H7 (cell line): ENCODE measurements at places on chromosomes 2 and 18.
A peak's percentile ranks its signal among the peaks of the same experiment; 100 is the strongest.

GRCh38 chr2:62895632-62896009, 155.0 kb upstream of the OTX1 start:
- DNase-seq, result no peak

- DNase-seq, result no peak
These were observed 431.8 kb upstream of the SPHKAP start for GRCh38 chr2:228613133-228613850.

DNA sequence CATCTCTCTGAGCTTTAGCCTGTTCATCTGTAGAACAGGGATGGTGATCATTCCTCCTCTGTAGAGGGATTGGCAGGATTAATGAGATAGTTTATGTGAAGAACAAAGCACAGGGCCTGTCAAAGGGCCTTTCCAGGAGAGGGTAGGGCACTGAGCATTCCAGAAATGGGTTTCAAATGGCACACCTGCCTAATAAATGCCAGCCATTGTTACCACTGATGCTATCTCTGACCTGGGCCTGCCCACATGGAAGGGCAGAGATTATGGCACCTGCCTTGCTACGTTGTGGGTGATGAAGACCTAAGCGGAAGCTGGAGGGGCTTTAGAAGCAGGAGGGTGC, 31.0 kb upstream of the GMPPA start:
- no peak for DNase-seq

DNA sequence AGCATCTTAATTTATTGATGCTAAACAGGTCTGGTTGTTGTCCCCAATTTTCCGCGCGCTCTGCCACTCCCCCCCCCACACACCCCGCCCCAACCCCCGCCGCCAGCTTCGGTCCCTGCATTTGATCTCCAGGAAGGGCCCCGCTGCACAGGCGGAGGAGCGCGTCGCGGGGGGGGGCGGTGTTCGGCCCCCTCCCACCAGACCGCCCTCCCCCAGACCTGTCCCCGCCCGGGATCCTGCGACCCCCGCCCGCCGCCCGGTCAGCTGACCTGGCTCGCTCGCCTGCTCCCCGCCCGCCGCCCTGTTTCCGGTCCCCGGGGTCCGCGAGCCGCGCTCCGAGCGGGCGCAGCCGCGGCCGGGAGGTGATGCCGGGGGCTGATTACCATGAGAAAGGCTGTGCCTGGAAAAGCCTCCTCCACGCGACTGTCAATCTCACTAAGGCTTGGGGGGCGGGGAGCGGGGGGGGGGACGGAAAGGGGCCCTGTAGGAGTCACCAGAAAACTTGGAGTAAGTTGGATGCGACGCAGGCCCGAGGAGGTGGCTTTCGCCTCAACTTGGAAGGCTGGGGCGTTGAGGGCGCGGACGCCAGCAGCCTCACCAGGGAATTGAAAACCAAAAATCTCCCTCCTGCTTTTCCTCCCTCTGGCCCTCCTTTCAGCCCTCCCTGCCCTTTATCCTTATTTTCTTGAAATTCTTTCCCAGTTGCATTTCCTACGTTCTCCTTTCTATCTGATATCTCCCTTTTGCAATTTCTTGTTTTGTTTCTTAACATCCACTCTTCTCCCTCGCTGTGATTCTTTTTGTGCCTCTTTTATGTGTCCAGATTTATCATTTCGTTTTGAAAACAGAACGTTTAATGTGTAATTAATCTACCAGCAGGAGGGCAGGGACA, 4.4 kb upstream of the ZEB2 start:
- peak; percentile 88 for DNase-seq

DNA sequence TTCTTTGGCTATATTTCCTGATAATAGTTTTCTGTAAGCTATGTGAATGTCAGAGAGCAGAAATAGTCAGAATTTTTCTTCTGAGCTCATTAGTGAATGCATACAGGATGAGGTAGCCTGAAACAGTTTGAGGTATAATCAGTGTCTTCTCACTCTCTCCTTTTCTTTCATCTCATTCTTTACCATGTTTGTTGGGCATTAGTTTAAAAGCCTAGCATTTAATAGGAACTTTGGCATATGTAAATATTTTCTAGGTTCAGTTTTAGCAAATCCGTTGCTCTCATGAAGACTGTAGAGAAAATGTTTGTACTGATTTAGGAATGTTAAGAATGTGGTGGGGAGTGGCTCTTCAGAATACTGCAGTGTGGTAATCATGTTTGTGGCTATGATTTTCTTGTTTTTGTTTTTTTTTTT, 119.4 kb downstream of the PARD3B start:
- no peak for DNase-seq

- DNase-seq, result peak; percentile 56
These were observed 8.6 kb upstream of the GPR55 start for GRCh38 chr2:230933521-230934180.

GRCh38 chr2:2456721-2457120, 125.6 kb upstream of the MYT1L start:
- no peak for DNase-seq

DNA sequence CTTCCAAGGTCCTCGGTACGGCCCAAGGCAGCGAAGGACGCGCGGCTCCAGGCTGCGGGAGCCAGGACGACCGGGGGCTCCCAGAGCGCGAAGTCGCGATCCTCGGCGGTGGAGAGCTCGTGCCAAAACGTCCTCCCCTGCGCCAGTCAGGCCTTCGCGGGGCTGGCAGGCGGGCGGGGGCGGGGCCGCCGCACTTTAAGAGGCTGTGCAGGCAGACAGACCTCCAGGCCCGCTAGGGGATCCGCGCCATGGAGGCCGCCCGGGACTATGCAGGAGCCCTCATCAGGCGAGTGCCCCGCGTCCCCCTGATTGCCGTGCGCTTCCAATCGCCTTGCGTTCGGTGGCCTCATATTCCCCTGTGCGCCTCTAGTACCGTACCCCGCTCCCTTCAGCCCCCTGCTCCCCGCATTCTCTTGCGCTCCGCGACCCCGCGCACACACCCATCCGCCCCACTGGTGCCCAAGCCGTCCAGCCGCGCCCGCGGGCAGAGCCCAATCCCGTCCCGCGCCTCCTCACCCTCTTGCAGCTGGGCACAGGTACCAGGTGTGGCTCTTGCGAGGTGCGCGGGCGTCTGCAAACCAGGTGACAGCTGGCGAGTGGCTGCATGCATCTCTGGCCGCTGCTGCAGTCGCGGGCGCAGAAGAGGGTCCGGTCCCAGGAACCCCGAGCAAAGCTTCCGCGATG, at the start of gene CIDEA:
TSS of gene CIDEA (plus strand) at position 226 of the 684 bp plus-strand sequence. CDS start at position 249, 23 bp downstream.
- peak; percentile 91 for DNase-seq

DNA sequence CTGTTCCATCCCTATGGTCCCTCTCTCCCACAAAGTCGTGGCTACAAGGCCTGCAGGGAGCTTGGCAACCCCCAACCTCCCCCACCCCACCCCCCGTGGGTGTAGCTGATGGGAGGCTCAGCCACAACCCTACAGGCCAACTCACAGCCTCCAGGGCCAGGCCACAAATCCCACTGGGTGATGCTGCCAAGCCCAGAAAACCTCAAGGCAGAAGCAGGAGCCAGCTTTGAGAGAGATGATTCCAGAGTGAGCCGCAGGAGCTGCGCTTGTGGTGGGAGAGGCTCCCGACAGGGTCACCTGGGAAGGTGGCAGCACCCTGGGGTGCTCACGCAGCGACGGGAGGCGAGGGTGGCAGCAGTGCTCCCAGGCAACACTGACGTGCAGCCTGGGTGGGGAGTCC, 44.8 kb downstream of the ADCY3 start:
- no peak for DNase-seq

DNA sequence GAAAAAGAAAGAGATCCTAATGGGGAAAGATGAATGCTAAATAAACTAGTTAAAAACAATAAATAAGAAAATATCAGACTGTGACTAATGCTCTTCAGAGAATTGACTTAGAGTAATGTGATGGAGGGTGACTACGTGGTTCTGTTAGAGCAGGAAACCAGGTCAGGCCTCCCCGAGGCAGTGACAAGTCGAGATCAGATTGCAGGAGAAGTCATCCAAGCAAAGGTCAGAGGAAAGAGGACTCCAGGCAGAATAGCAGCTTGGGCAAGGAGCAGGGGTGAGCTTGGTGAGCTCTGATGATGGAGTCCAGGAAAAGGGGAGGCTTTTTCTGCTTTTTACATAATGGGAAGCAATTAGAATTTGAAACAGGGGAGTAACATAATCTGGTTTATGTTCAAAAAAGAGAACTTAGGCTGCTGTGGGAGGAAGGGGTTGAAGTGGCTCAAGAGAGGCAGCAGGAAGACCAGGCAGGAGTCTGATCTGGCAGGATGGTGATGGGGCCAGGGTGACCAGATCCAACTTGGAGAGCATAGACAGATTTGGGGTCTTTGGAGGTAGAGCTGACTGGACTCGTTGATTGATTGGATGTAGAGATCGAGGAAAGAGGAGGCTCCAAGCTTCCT, 27.3 kb upstream of the ITGB6 start:
- no peak for DNase-seq

DNA sequence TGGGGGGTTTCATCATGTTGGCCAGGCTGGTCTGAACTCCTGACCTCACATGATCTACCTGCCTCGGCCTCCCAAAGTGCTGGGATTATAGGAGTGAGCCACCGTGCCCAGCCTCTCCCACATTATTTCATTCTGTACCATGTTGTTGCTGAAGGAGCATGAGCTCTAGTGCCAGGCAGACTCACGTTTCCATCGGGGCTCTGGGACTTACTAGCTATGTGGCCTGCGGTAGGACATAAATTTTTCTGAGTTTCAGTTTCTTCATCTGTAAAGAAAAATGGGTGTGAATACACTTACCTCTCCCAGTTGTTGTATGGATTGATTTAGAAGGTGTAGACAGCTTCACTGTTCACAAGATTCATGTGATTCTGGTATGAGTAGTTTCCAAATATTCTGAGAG, 30.8 kb upstream of the CCL20 start:
- DNase-seq, result no peak

DNA sequence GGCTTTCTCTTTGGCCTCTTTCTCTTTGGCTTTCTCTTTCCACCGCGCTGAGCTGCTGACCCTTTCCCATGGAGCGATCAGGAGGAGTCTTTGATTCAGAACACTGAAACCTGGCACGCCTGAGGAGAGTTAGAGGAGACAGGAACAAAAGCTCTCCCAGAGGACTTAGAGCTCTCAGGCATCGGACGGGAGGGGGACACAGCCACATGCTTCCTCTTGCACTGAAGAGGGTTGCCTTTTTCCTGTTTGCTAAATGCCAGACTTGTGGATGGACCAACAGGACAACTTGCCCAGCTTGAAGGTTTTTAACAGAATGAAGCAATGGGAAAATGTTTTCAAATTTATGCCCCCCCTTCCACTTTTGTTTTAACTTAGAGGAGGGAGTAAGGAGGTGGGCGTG, 3.6 kb upstream of the PTPN18 start:
- no peak for DNase-seq

- DNase-seq, result no peak
These were observed 11.7 kb downstream of the CCBE1 start for GRCh38 chr18:59685501-59685900.

DNA sequence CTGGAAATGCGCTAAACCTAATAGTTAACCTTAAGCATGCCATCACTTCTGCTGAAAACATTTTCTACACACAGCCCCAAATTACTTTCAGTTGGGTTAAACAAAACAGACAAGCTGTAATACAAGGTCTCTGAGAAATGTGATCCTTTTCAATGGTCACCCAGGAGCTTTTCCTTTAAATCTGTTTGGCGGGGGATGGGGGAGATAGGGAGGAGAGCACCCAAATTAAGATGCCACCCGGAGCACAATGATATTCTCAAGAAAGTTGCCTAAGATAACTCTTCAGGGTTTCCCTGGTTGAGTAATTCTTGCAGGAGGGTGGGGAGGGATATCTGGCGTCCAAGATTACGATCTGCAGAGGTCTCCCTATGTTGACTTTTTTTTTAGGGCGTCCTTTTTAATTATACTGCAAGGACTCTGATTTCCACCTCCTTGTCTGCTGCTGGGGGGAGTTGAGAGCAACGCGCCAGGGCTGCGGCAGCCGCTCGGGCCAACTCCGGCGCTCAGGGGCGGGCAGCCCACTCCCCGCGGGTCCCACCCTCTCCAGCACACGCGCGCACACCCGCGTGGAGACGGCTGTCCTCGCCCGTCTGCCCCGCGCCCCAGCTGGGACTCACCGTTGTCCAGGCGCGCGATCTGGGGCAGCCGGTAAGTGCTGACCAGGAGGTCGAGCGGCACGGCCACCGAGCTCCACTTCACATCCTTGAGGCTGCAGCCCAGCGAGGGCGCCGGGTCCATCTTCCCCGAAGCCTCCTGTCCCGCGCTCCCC, 807 bp downstream of the GAREM1 start:
- DNase-seq, result no peak

DNA sequence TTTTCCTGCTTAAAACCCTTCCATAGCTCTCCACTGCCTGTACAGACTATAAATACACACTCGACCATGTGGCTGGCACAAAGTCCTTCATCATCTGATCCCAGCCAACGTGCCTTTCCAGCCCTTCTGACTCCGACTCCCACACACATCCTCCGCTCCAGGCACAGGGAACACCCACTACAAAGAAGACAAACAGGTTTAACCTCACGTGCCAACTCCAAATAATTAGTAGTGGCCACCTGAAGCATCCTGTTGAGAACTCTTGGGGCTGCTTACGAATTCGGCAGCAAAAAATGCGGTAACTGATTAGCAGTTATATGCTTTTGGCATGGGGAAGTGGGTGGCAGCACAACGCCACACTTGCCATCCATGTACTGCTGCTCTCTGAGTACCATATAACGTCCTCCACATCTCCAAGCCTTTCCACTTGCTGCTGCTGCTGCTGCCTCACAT, 12.1 kb downstream of the SPIRE1 start:
- no peak for DNase-seq

- DNase-seq, result peak; percentile 66
These were observed 20.1 kb upstream of the YES1 start for GRCh38 chr18:832085-832681.

GRCh38 chr2:79530443-79530842, 17.6 kb downstream of the CTNNA2 start:
- no peak for DNase-seq

- DNase-seq, result no peak
These were observed 418.2 kb upstream of the HNRNPA3 start for GRCh38 chr2:176794392-176794791.

- no peak for DNase-seq
These were observed 53.7 kb downstream of the THUMPD2 start for GRCh38 chr2:39725401-39725800.

DNA sequence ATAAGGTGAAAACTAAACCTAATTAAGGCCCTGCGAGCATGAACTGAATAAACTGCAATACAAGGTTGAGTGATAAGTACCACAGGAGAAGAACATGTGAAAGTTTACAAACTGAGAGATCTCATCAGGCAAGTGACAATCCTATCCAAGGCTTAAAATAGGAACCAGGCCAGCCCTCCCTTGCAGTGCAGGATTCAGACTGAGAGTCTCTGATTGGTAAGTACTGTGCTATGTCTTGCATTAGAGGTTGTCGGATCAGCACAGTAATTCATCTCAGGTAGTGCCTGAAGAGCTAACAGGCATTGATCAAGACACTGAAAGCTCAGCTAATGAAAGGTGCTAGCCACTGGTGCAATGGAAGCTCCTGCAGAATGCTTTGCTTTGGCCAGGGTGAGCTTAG, 801.7 kb upstream of the ID2 start:
- DNase-seq, result no peak

DNA sequence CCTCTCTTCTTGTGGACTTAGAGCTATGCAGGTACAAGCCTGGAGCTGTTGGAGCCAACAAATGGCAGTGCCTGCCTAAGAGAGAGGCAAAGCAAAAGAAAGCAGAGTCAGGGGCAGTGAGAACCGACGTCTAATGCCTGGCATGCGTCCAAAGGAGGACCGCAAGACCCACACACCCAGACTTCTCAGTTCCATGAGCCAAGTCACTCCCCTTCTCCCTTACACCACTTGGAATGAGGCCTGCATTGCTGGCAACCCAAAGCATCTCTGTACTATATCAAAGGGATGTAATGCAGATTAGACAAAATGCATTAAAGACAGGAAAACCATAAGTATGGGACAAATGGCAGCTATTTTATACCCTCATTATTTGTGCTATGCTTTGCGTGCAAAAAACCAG, 49.9 kb upstream of the RNU4ATAC start:
- no peak for DNase-seq

GRCh38 chr2:174644406-174644805, 46.8 kb upstream of the WIPF1 start:
- no peak for DNase-seq
